Activated gamma-delta T cell (primary cell): ENCODE measurements at places on chromosomes 6 and 20.

DNA sequence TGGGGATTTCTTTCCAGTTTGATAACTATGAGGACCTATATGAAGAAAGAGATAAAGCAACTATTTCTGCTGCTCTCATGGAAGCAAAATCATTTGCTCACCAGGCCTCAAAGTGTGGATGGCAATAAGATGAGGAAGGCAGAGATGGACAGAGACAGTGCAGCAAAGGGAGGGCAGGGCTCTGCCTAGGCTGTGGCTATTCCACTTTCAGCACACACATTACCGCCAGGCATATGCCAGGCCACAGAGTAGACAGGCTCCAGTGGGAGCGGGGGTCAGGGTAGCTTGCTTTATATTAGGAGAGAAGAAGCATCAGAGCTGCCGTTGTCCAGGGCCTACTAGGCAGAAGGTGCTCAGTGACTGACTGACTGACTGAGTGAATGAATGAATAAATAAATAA lies 40.9 kb downstream of the BCL2L1 start:
- no peak for DNase-seq

DNA sequence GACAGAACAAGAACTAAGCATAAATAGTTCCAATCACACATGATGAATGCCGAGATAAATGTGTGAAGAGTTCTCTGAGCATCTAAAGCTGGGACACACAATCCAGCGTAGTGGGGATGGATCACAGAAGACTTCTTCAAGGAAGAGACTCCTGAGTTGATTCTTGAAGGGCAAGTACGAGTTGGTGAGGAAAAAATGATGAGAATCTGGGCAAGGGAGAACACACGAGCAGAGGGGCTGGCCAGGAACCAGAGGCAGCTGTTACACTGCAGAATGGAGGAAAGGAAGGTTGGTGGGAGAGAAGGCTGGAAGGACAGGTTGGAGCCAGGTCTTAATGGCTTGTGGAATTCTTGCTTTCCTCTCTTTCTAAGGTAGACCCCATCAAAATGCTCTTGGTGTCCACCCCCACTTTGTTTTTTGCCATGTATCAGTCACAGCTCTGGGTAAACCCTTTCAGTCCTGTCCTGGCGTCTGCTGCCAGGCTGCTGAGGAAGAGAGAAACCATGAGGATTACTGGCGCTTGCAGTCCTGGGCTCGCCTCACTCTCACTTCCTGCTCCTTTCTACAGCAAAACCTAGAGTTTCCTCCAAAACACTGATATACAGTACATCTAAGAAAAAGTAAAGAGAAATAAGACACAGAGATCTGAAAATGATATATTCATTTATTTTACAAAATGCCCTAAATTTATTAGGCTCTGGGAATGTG lies 127.6 kb upstream of the FAM184A start:
- no peak for DNase-seq

DNA sequence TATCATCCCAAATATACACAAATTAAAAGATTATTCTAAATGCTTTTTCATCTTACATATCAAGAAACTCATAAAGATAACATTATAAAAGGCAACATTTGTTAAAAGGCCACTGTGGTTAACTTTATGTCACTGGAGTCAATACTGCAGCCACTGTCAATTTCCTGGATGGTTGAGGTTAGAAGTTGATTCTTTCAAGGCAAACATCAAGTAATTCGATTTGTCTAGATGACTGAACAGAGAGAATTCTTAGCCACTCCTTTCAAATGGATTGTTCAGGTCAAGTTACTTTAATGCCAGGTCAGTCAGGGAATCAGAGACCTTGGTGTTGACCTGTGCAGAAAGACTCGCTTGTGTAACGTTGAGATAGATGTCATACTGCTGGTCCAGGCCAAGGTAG lies 44.4 kb upstream of the SIM1 start:
- no peak for DNase-seq

DNA sequence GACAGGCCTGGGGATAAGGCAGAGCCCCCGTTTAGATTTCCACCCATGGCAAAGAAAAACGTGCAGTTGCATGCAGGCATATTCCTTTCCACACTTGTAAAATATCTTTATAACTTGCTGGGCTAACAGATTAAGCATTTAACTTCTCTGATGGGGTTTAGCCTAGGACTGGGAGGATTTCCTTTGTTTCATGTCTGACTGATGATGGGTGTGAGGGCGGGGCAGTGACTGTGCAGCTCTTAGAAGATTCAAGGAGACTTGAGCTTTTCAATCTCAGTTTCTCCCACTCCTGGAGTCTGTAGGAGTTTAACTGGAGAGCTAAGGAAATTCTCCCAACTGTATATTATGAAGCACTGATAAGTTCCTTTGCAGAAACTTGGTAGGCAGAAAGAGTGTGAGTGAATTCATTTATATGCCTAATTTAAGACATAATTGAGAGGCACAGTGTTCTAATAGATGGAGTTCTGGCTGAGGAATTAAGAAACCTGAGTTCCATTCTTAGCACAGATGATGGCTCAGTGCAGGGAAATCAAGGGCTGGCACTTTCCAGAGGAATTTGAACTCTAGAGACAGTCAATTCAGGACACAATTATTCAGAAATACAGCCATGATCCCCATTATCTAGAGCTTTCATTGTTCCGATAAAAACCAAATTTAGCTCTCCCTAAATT lies 214.6 kb upstream of the CNR1 start:
- no peak for DNase-seq

DNA sequence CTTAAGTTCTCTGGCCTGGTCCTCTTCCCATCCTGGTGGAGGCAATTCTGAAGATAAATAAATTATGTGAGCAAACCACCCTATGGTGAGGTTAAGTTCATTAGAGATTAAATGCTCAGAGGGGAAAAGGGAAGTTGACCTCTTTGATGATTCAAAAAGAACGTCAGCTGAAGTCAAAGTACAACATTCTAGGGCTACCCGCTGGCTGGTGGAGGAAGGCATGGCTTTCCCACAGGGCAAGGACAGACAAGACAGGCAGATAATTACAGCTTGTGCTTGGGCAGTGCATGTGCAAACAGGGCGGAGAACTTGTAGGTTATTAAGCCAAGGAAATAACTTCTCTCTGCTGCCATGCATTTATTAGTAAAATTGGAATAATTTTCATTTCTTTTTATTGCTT lies 91.0 kb upstream of the SLC24A3 start:
- no peak for DNase-seq
